ENCODE measurements at places on chromosomes 12 and 14. TPM values are rescaled to one million over a fixed set of nuclear protein-coding genes. Genes with fewer than 3 reads are reported as not detected.

MSI1 gene
- 19.7 TPM for polyA plus RNA-seq

KCNMB4 gene
- polyA plus RNA-seq, result 19.1 TPM

GRCh38 chr12:132342251-132343227, 13.2 kb upstream of the GALNT9 start:
- DNase-seq, result no peak

- DNase-seq, result no peak
Measured at GRCh38 chr12:82242729-82243128, 115.5 kb downstream of the CCDC59 start.

DNA sequence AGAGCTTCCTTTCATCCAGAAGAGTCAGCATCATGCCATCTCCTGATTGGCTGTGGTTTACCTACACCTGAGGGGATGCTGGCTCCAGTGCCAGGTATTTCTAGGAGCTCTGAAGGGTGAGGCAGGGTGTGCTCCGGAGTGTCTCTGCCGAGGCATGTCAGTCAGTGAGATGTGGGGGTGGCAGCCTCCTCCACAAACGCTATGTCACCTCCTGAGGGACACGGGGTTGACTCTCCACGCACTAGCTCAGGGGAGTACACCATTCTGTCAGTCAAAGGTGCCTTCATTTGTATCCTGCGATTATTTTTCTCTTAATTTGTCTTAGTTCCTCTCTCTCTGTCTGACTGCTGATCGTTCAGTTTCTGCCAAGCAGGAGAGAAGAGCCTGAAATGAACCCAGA, 604.5 kb downstream of the VRK1 start:
- no peak for DNase-seq

GRCh38 chr12:124292385-124292784, 2.5 kb upstream of the RFLNA start:
- DNase-seq, result no peak

- no peak for DNase-seq
Measured at GRCh38 chr14:39984323-39984722, 552.1 kb upstream of the FBXO33 start.

Data from right renal pelvis (tissue), 4 donors.